ENCODE measurements at places on chromosomes 6 and 20.

DNA sequence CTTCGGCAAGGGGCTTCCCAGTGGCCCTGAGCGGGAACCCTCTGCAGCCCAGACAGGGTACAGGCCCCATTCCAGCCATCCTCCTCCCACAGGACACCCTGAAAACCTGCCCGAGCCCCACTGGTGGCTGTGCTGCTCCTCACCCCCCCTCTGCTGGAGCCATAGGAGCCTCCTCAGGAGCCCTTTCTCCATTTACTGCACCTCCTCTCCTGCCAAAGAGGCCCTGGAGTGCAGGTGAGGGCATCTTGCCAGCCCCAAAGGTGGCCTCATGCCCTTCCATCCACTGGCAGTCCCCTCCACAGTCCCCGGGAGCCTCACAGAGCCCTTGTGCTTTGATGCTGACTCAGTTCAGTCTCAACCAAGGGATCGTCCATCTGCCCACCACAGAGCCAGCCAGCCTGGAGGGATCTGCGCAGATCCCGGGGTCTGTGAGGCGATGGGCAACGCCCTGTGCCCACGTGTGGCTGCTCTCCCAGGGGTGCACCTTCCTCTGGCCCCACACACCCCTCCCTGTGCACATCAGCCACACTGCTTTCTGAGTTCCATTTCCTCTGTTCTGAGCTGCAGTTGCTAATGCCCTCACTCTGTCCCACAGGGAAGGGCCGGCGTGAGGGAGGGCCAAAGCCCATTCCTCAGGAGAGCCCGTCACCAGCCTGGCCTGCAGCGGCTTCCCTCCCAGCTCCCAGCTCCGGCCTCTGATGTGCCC is 228.5 kb downstream of the DLL1 start:
- DNase-seq: no peak

- no peak for DNase-seq
These were observed 56.2 kb upstream of the PREP start for GRCh38 chr6:105459049-105459448.

DNA sequence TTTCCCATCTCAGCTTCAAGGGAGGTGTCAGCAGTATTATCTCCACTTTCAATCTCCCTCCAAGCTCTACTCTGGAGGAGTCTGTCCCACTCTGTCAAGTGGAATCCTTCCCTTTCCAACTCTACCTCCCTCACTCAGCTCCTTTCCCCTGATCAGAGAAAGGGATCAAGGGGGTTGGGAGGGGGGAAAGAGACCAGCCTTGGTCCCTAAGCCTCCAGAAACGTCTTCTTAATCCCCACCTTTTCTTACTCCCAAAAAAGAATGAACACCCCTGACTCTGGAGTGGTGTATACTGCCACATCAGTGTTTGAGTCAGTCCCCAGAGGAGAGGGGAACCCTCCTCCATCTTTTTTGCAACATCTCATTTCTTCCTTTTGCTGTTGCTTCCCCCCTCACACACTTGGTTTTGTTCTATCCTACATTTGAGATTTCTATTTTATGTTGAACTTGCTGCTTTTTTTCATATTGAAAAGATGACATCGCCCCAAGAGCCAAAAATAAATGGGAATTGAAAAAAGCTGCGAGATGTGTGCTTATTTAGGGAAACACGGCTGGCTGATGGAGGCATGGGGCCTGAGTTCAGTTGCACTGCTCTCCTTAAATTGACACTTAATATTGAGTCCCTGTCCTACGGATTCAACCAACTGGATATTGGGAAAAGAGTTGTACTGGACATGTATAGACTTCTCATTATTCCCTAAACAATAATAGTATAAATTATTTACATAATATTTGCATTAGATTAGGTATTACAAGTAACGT is 4.9 kb downstream of the TUBB start:
- DNase-seq: no peak

- no peak for DNase-seq
These were observed 15.1 kb downstream of the PDE7B start for GRCh38 chr6:135866445-135867123.

GRCh38 chr20:31915491-31916280 is 36.2 kb downstream of the PDRG1 start:
- DNase-seq: no peak

DNA sequence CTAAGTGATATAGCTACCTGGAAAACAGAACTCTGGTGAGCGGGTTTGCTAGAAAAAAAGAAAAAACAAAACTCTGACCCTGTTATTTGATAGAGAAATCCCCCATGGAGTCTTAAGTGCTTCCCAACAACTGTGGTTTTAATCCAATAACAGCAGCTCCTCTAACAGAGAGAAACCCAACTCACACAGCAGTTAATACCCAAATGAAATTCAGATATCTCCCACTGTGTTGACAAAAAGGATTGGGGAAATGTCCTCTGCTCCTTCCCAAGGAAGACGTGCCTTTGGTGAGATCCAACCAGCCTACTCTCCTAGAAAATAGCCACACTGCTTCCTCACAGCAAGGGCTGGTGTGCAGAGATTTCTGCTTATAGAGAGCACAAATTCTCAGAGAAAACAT is 200.4 kb upstream of the FBXL4 start:
- no peak for DNase-seq

- no peak for DNase-seq
These were observed 137.6 kb upstream of the MARCKS start for GRCh38 chr6:113719545-113719944.

DNA sequence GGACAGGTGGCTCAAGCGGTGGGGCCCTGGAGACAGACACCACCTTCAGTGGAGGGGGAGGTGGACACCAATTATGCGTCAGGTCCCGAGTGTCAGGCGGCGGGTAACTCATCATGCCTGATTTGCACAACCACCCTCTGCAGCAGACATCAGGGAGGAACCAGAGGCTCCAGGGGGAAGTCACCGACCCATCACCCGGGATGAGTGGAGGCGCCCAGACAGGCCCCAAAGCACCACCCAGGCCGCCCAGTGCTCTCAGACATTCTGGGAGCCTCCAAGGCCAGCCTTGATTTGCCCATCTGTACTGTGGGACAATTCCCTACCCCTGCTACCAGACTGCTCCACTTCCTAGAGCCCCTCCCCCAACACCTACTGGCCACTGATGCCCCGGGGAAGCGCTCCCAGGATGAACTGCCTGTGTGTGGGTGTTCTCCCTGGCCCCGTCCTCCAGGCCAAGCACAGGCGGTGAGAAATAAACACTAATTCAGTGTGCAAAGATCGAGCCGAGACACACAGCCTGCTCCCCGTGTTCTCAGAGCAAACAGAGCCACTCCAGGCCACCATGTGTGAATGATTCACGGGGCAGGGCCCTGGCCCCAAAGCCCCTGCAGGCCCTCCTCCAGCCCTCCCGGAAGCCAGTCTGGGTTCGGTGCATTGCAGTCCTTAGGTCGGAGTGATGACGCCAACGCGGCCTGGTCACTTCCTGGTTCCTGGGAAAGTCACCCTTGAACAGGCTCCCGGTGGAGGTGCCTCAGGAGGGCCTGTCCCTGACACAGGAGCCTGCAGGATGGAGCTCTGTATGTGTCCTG is 107.2 kb downstream of the ASXL1 start:
- DNase-seq: no peak

GRCh38 chr20:1651268-1652058 is 6.1 kb downstream of the SIRPG start:
- no peak for DNase-seq

GRCh38 chr6:136370988-136371728 is 81.5 kb upstream of the BCLAF1 start:
- DNase-seq: no peak

- DNase-seq: no peak
These were observed 236.1 kb downstream of the PACRG start for GRCh38 chr6:162963861-162964260.

- DNase-seq: no peak
These were observed 238.2 kb downstream of the GMDS start for GRCh38 chr6:2007165-2007564.

DNA sequence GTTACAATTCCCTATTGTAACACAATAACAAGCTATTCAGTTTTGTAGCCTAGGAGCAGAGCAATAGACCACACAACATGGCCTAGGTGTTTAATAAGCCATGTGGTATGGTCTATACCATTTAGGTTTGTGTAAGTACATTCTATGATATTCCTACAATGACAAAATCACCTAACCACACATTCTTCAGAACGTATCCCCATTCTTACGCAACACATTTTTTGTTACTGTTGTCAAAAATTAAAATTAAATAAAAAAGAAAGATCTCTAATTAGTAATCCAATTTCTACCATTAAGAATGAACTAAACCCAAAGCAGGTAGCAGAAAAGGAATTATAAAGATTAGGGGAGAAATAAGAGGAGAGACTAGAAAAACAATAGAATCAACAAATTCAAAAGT is 44.0 kb downstream of the RANBP9 start:
- DNase-seq: no peak

GRCh38 chr20:25848222-25848621 is 151.6 kb upstream of the ZNF337 start:
- DNase-seq: no peak

- no peak for DNase-seq
These were observed 1.1 kb upstream of the CDC5L start for GRCh38 chr6:44386364-44386928.

- no peak for DNase-seq
These were observed 112.4 kb upstream of the SALL4 start for GRCh38 chr20:51914758-51915157.

DNA sequence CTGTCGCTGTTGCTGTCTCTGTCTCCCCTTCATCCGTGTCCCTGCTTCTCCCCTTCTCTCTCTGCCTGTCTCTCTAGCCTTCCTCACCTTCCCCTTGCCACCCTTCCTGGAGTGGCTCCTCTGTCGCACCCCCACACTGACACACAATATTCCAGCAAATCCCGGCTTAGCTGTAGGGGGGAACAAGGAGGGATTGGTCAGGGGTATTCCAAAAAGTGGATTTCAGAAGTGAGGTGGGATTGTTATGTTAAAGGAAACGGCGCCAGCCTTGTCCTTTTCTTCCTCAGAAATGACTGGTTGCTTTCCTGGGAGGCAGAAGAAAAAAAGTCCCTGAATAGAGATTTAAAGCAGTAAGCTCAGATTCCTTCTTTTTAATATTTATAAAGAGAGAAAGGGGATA is 76.3 kb upstream of the SIRPA start:
- no peak for DNase-seq

DNA sequence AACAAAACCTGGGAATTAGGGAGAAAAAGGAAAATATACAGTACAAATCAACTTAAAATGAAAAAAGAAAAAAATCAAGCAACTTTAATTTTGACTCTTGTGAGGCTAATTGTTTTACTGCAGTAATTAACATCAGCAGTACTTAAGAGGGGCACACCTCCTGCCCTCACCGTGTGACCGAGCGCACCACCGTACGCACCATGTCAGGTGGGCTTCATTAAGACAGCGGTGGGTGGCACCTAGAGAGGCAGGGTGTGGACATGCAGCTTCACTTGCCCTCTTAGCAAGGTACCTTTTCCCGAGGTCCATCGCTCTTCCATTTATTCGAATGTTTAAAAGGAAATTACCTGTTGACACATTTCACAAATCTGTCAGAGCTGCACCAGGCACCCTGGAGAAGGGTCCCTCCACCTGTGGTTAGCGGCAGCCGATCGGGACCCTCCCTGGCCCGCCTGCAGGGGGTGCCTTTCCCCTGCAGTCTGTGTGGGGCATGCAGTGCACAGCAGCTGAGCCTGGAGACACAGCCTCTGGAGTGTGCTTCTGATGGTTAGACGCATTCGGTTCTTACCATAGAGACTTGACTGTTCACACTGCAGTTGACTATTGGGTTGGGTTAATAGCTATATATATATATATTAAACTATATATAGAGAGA is 184.1 kb downstream of the TMEM242 start:
- no peak for DNase-seq

DNA sequence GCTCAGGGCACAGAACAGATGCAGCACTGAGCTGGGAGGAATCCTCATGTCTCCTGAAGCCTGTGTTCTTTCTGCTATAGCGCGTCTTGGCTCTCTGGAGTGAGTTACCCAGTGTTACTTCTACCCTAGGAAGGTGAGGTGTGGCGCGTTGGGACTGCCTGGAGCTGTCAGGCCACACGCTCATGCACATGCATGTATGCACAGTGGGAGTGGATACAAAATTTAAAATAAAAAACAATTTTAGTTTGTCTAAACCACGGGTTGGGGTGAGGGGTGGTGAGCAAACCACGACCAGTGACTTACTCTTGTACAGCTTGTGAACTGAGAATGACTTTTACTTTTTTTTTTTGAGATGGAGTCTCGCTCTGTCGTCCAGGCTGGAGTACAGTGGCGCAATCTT is 298.6 kb upstream of the SUPT3H start:
- DNase-seq: no peak

GRCh38 chr6:97322811-97323210 is 39.8 kb upstream of the MMS22L start:
- DNase-seq: no peak

DNA sequence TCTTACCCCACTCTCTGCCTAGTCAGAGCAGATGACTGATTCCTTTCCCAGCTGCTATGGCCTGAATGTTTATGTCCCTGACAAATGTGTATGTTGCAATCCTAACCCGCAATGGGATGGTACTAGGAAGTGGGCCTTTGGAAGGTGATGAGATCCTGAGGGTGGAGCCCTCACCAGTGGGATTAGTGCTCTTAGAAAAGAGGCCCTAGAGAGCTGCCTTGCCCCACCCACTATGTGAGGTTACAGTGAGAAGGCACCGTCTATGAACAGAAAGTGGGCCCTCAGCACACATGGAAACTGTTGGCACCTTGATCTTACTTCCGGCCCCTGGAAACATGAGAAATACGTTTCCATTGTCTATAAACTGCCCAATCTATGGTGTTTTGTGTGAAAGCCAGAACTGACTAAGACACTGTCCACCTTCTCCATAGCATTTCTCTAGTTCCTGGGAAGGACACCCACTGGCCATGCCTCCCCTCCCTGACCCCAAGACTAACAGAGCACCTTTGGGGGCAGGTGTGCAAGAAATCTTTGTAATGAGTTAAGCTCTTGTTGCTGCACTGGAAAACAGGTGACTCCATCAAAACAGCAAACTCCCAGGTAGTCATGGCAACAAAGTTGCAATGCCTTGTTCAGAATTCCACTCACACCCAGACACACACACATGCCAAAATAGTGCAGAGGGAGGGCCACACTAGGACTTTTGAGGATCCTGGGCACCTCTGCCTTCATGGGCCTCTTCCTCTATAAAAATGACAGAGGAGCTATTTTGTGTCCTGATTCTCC is 16.2 kb downstream of the GABRR2 start:
- DNase-seq: no peak

DNA sequence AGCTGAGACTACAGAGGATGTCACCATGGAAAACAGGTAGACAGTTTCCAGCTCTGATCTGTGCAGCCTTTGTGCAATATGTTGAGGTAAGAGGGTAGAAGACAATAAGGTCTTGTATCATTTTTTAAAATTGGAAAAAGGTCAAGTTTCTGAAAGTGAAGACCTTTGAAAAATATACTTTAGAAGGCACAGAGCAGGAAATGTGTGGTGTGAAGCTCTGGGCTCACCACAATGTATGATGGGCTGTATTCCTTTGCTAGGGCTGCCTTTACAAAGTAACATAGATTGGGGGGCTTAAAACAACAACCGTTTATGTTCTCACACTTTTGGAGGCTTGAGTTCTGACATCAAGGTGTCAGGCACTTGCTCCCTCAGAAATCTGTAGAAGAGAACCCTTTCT is 514.3 kb upstream of the JARID2 start:
- DNase-seq: no peak

- DNase-seq: no peak
These were observed 215.0 kb upstream of the RIN2 start for GRCh38 chr20:19543101-19543500.

- DNase-seq: no peak
These were observed 47.6 kb upstream of the FUCA2 start for GRCh38 chr6:143559051-143559660.

- no peak for DNase-seq
These were observed 69.8 kb downstream of the CDC40 start for GRCh38 chr6:110250058-110250457.

GRCh38 chr20:8633366-8633765 is 435.5 kb upstream of the PLCB4 start:
- no peak for DNase-seq

GRCh38 chr6:73169111-73169510 is 56.2 kb downstream of the KHDC1L start:
- no peak for DNase-seq
